CD8-positive, alpha-beta T cell (primary cell): ENCODE measurements at places on chromosomes 3 and 15.

DNA sequence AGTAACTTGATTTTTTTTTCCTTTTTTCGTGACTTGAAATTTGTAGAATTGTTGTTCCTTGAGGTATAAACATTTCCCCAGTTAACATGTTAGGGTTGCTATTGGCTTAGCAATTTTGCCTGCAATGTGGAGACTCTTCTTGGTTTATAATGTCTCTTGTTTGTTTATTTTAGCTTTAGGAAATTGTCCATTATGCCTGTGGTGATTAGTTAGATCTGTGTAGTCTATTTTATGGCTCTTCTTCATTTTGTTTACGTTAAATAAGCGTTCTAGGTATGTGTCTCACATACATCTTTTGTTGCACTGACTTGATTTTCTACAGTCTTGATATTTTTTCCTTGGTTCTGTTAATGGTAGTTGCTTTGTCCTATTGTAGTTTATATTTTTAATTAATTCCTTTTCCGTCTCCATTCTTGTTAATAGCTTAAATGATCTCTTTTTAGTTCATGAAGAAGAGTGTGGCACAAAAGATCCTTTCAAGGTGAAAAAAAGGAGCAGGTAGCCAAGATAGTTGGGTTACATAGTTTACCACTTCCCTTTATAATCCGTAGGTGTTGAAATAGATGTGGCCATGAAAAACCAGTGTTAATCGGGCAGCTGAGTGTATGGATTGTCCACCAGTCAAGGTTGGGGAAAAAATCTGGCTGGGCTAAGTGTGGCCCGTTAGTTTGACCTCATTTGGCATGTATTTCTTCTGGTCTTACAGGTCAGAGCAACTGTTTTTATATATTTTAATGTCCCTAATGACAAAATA, 12.1 kb downstream of the IQGAP1 start:
- no peak for DNase-seq

GRCh38 chr15:90837094-90837493, 31.3 kb upstream of the FURIN start:
- no peak for DNase-seq

DNA sequence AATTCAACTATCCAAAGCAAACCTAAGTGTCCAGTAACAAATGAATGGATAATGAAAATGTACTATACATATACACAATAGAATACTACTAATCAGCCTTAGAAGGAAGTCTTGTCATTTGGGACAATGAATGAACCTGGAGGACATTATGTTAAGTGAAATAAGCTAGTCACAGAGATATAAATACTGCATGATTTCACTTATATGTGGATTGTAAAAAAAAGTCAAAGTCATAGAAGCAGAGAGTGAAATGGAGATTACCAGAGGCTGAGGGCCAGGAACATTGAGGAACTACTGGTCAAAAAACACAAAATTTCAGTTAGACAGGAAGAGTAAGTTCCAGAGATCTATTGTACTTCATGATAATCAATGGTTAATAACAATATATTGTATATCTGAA, 33.6 kb downstream of the MYO5A start:
- DNase-seq: no peak

DNA sequence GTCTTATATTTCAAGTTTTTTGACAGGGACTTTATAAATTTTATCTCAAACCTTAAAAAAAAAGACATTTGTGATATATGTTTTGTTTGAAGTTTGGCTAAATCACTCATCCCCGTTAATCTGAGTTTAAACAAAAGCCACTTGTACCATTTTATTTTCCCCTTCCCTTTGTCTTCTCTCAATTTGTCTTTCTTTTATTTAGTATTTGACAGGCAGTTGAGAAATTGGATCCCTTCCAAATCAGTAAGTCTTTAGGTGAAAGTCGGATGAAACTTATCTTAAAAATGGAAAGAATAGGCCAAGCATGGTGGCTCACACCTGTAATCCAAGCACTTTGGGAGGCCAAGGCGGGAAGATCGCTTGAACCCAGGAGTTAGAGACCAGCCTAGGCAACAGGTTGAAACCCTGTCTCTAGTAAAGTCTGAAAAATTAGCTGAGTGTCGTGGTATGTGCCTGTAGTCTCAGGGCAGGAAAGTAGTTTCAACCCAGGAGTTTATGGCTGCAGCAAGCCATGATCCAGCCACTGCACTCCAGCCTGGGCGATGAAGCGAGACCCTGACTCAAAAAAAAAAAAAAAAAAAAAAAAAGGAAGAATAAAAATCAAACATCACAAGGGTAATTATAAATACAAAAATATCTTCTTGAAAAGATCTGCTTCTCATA, 394.6 kb upstream of the TPM1 start:
- DNase-seq: no peak
